ENCODE measurements at places on chromosomes 1 and 21.

DNA sequence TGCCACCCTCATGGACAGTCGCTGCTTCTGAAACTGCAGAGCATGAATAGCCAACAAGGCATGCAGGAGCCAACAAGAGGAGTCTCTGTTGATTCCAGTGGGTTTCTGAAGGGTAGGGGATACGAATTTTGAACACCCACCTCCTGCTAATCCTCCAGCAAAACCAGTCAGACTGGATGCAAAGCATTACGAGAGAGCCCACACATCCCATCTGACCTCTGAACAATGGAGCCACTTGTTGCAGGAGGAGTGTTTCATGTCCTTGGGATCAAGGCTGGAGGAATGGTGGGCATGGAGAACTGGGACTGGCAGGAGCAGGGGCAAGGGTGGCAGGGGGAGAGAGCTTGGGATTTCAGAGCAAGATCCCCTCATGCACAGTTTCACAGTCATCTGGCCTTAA, 1.6 kb downstream of the VTCN1 start:
- DNase-seq = no peak

GRCh38 chr1:203085528-203086406, at the start of gene MYOG:
MYOG (minus strand) TSS chr1:203086012; CDS start chr1:203085961, 51 bp downstream.
- no peak for DNase-seq

DNA sequence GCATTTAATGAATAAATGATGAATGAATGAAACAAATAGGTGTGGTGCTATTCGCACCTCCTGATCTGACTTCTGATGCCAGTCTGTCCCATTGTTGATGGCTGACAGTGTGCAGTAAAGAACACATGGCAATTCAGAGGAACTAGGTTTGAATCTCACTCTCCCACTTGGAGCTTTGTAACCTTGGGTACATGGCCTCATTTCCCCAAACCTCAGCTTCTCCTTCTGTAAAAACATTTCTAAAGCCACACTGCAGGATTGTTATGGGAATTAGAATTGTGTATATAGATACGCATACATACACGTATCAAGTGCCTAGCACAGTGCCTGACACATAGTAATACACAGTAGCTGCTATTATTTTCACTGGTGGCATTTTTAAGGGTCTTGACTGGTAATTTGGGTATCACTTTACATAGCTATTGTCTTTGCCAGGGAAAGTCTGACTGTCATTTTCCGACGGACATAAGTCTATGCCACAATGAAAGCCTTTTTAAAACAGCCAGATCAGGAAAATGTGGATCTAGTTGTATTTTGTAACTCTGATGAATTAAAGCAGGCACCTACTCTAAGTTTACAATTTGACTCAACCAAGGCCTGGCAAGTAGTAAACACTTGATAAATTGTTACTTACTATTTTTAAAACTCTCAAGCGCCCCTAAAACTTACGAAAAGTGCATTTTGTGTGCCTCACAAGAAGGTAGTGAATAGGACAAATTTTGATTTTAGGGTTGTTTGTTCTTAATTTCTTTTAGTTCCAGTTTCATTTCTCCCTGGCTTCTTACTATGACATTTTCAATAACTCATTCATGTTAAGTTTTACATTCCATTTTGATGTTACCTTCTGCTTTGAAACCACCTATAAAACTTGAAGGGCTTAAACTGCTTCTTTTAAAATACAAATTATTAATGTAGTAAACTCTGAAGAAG, 164.4 kb downstream of the SDCCAG8 start:
- DNase-seq = no peak

- DNase-seq = no peak
Observed at GRCh38 chr21:44730951-44731579, 19.7 kb upstream of the TSPEAR start.

DNA sequence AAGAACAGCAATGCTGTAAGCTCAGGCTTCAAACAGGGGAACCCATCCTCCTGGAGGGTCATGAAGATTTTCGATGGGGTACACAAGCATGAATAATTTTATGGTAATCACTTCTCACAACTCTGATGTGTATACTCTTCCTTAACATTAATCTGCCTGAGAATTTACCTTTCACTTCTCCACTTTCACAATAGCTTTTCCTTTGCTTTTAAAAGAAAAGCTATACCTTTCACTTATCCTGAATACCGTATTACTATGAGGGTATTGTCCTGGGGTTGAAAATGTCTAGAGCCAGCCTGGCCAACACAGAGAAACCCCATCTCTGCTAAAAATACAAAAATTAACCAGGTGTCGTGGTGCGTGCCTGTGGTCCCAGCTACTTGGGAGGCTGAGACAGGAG, 12.7 kb upstream of the ZYG11B start:
- DNase-seq = no peak

GRCh38 chr1:38885092-38885491, 3.7 kb upstream of the GJA9 start:
- DNase-seq = no peak
